A549 treated with Mapracorat at 1 μM for 4 hours (cell line): ENCODE measurements at places on chromosomes 13 and 19. TPM values are rescaled to one million over a fixed set of nuclear protein-coding genes. Genes with fewer than 3 reads are reported as not detected.

IGSF23 gene
- 0.19 to 0.66 TPM (median 0.43 TPM) in 5 replicates for total RNA-seq

SHD gene
- 0.07 TPM in 1 of 5 replicates, not detected in the others for total RNA-seq

CD37 gene
- not detected in 5 replicates for total RNA-seq

FGF21 gene
- total RNA-seq, result not detected in 5 replicates

SACS gene
- 9.4 to 13.3 TPM (median 12.9 TPM) in 5 replicates for total RNA-seq

SIGLECL1 gene
- not detected in 5 replicates for total RNA-seq

GAPDHS gene
- 0.21 TPM in 1 of 5 replicates, not detected in the others for total RNA-seq

COX7A1 gene
- not detected in 5 replicates for total RNA-seq
